ENCODE measurements at places on chromosomes 2 and 18.

GRCh38 chr2:207670887-207671286 is 40.6 kb upstream of the CCNYL1 start:
- no peak for DNase-seq

GRCh38 chr2:238486123-238486848 is 59.6 kb downstream of the ASB1 start:
- no peak for DNase-seq

- no peak for DNase-seq
These were observed 8.6 kb downstream of the ANKRD62 start for GRCh38 chr18:12102136-12102842.

GRCh38 chr18:51211552-51211951 is 14.1 kb upstream of the MEX3C start:
- no peak for DNase-seq

- DNase-seq, result no peak
These were observed 80.9 kb upstream of the IGFBP5 start for GRCh38 chr2:216776066-216776850.

DNA sequence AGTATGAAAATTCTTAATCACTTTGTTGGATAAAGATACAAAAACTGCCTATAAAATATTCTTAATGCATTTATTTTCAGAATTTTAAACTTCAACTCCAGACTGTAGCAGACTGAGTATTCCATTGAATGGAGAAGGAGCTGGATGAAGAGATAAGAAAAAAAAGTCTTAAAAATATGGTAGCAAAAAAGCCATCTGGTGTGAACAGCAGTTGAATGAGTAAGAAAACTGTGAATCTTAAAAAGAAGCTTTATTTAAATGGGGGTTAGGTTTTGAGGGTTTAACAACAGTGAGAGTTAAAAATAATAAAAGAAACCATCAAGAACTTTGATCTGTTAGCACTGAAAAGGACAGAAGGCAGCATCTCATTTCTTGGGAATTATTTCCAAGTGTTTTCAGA is 91.5 kb downstream of the KCNH7 start:
- no peak for DNase-seq

- DNase-seq, result no peak
These were observed 834.3 kb downstream of the CPS1 start for GRCh38 chr2:211390536-211391188.

DNA sequence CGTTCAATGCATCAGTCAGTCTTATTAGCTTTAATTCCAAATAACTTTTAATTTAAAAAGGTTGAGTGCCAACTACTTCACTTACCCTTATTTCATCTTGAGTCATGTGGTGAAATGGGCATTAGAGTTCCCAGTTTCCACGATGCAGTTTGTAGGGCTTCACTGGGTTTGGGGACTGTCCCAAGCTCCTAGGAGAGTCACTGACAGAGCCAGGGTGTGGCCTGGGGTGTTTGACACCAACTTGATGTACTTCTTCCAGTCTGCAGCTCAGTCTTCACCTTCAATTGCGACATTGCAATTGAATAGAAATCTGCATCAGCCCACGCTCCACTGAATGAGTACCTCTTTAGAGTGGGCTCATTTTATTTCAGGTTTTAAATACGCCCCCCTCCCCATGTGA is 165.3 kb downstream of the ARL4C start:
- no peak for DNase-seq

- no peak for DNase-seq
These were observed 70.1 kb downstream of the C1QL2 start for GRCh38 chr2:119088416-119088815.

DNA sequence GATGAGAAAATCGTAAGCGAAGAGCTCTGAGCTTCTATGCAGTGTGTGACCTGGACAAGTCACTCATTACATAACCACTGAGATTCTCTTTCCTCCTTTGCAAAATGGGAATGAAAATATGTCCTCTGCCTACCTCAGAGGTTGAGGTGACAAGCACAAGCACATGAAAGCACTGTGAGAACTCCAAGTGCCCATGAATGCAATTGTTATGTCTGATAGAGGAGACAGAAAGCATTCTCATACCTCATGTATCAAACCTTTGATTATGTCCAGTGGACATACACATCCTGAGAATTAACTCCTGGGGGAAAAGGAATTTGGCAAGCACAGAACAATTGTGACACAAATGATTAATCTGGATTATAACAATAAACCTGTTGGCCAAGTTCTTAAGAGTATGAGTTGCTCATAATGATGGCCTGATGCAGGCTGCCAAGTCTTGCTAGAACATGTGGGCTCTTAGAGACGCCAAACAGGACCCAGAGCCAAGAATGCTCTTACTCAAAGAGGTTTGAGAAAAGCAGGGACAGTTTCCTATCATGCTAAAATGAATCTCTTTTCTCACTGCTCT is 8.5 kb upstream of the RMDN2 start:
- no peak for DNase-seq
